Right ventricle myocardium superior (tissue), 1 donor: ENCODE measurements at places on chromosomes 5 and 9.

- no peak for DNase-seq
Measured at GRCh38 chr5:103624035-103624480, 61.5 kb upstream of the NUDT12 start.

DNA sequence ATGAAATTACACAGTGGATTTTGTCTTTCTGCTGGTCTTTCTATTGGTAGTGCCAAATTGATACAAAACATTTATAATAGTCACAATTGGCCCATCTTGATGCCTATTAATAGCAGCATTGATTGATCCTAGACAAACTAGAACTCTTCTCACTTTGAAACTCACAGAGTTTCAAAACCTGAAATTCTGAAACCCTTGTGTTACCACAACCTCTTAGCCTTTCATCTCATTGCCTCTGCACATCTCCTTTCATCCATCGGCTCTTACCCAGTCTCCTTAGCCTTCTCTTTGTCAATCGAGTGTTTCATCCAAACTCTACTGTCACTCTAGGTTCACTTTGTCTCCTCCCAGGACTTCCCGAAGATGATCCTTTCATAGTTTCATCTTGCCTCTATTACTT lies 22.1 kb downstream of the PLPPR1 start:
- no peak for DNase-seq

DNA sequence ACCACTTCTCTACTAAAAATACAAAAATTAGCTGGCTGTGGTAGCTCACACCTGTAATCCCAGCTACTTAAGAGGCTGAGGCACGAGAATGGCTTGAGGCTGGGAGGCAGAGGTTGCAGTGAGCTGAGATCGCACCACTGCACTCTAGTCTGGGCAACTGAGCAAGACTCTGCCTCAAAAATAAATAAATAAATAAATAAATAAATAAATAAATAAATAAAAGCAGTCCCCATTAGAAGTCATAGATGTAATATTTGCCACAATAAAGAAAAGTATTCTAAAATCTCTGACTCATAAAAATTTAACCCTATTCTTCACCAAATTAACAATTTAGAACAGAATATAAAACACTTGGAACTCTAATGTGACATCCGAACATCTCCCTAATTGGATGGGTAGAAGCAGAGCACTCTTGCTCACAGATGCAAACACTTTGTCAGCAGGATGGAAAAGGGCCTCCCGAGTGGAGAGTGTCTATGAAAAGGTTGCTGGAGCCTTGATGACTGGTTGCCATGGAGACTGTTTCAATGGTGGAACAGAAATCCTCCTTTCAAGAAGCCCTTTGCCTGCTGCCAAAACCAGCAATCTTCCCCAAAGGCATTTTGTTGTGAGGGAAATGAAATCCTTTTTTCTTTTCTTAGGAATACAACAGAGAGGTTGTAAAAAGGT lies 38.9 kb upstream of the TRAF1 start:
- no peak for DNase-seq

DNA sequence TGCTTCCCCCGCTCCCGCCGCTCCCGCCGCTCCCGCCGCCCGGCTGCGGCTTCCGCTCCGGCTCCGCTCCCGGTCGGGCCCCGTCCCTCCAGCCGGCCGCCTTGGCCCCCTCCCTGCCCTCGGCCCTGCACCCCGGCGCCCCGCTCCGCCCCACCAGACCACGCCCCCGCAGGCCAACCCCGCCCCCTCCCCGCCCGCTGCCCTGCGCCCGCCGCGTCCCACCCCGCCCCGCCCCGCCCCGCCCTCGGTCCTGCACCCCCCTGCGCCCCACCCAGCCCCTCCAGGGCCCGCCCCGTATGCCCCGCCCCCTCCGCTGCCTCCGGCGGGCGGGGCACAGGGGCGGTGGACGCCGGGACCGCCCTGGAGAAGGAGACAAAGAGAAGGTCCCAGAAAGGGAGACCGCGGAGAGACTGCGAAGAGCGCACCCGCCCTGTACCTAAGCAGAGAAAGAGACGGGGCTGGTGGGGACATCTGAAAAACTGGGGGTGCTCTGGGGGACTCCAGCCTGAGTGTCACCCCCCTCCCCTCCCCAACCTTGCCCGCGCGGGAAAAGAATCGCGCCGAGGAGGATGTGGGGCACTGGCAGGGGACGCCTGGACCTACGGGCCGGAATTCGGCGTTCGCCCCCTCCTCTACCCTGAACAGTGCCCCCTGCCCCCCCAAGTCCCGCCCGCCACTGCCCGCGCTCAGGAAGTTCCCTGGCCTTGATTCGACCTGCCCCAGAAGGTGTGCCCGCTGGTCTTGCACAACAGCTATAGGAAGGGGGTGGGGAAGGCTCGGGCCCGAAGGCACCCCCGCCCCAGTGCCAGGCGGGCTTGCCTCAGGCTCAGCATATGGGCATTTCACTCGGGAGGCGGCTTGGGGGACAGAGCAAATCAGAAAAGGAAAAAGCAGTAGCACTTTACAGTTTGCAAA lies 42.8 kb upstream of the STXBP1 start:
- peak; percentile 86 for DNase-seq

- DNase-seq, result no peak
Measured at GRCh38 chr5:172365948-172366608, 82.5 kb upstream of the UBTD2 start.

DNA sequence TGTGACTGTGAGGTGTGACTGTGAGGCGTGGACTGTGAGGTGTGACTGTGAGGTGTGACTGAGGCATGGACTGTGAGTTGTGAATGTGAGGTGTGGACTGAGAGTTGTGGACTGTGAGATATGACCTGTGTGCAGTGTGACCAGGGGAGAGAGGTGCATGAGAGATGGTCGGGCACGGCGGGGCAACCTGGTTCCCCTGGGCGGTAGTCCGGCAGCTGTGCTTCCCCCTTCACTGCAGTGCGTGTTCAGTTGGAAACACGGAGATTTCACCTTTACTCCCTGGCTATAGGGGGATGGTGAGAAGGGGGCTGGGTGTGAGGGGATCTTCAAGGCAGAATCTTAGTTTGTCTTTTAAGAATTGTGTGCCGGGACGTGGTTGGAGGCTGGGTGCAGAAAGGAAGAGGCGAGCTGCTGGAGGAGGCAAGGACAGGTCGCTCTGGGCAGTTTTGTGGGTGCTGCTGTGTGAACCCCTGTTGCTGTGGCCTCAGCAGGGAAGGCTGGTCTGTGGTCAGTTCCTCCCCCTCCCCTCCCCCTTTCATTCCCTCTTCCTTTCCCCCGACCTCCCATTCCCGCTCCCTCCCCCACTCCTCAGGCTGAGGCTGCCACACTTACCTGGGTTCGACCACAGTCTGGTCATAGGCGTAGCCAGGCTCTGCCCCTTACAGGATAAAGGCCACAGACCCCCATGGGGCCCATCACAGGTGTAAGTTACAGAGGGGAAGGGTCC lies 39.3 kb downstream of the CEP72 start:
- DNase-seq, result no peak
